ENCODE measurements at places on chromosomes 5 and 9. TPM values are rescaled to one million over a fixed set of nuclear protein-coding genes. Genes with fewer than 3 reads are reported as not detected.
A peak's percentile ranks its signal among the peaks of the same experiment; 100 is the strongest.

DNA sequence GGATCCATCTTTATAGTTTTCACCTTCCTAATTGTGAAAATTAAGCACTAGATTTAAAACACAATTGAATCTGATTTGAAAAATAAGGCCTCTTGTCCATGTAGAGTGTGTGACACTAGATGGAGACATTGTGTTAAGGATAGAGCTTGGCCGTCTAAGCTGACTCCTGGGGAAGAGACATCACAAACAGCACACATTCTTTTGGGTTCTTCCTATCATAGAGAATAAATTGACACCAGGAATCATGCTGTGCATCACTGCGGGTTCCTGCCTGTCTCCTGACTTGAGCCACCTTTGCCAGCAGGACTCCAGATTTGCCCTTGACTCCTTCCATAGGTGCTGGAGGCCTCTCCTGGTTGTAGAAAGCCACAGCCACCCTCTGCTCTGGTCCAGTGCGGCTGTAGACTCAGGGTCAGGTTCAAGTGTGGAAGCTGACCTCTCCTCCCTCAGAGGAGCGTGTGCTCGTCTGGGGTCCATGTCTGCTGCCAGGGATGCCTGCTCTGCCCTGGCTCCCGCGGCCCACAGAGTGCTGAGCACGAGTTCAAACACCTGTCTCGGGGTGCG, 11.2 kb downstream of the ROPN1L start:
- H3K4me3 ChIP-seq = no peak overlapping the region
- 0 out of 2 replicates have a peak overlapping the region, but pooled peaks have one; percentile 4 for H3K27ac ChIP-seq
- DNase-seq = no peak
- no peaks in the 10 kb centered on the region for H3K36me3 ChIP-seq
- peaks cover 42% of the 10 kb centered on the region for H3K4me1 ChIP-seq

DNA sequence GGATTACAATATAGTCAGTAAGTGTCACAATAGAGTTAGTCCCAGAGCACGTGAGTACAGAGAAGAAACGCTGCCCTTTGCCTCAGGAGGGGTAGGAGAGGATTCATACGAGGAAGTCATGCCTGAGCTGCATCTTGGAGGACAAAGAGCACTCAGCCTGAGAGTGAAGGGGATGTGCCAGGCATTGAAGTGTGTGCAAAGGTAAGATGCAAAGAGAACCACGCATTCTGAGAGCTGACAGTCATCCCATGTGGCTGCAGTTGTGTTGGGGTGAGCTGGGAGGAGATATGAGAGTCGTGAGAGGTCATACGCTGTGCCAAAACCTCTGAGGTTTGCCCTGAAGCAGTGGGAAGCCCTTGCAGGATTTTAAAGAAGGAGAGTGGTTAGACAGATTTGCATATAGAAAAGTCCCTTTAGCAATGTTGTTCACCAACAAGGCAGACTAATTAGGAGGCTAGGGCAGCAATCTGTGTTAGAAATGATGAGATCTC, 97.5 kb downstream of the PIP5K1B start:
- H3K27me3 ChIP-seq = no peaks in the 10 kb centered on the region
- H3K4me1 ChIP-seq = no peaks in the 10 kb centered on the region
- H3K4me3 ChIP-seq = no peak overlapping the region
- no peak overlapping the region for H3K27ac ChIP-seq

Gene ASPN
- not detected for total RNA-seq

- DNase-seq = no peak
- H3K27ac ChIP-seq = no peak overlapping the region
- no peaks in the 10 kb centered on the region for H3K36me3 ChIP-seq
- no peak overlapping the region for H3K4me3 ChIP-seq
- no peaks in the 10 kb centered on the region for H3K4me1 ChIP-seq
- no peaks in the 10 kb centered on the region for H3K27me3 ChIP-seq
These were observed 44.1 kb downstream of the C5orf15 start for GRCh38 chr5:133924221-133924920.

- H3K27me3 ChIP-seq = no peaks in the 10 kb centered on the region
- H3K4me1 ChIP-seq = no peaks in the 10 kb centered on the region
- H3K27ac ChIP-seq = no peak overlapping the region
- H3K36me3 ChIP-seq = no peaks in the 10 kb centered on the region
- no peak for DNase-seq
- no peak overlapping the region for H3K4me3 ChIP-seq
These were observed 132.4 kb upstream of the EPB41L4A start for GRCh38 chr5:112551419-112552032.

GRCh38 chr5:107543868-107544267, 126.9 kb downstream of the EFNA5 start:
- DNase-seq = no peak
- no peak overlapping the region for H3K4me3 ChIP-seq
- no peaks in the 10 kb centered on the region for H3K27me3 ChIP-seq
- no peaks in the 10 kb centered on the region for H3K36me3 ChIP-seq
- H3K4me1 ChIP-seq = peaks cover 13% of the 10 kb centered on the region
- H3K27ac ChIP-seq = no peak overlapping the region

DNA sequence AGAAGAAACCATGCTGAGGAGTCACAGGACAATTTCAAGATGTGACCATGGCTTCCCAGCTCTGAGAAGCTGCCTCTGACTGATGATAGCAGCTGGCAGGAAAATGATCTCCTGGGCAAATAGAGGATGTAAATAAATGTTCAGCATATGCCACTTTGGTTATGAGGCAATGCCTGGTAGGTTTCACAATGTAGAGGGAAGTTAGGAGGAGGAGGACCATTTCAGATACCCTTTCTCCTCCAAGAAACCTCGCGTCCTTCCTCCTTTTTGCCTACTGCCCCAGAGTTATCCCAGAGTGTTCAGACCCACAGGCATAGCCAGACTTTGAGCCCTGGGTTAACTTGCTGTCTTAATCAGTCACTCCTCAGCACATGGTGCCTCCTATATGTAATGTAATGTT, 541.6 kb upstream of the DAP start:
- H3K27me3 ChIP-seq = peaks cover 19% of the 10 kb centered on the region
- no peak overlapping the region for H3K27ac ChIP-seq
- no peak overlapping the region for H3K4me3 ChIP-seq
- no peaks in the 10 kb centered on the region for H3K36me3 ChIP-seq

Gene PCDHGA10
- 1.2 TPM for total RNA-seq

DNA sequence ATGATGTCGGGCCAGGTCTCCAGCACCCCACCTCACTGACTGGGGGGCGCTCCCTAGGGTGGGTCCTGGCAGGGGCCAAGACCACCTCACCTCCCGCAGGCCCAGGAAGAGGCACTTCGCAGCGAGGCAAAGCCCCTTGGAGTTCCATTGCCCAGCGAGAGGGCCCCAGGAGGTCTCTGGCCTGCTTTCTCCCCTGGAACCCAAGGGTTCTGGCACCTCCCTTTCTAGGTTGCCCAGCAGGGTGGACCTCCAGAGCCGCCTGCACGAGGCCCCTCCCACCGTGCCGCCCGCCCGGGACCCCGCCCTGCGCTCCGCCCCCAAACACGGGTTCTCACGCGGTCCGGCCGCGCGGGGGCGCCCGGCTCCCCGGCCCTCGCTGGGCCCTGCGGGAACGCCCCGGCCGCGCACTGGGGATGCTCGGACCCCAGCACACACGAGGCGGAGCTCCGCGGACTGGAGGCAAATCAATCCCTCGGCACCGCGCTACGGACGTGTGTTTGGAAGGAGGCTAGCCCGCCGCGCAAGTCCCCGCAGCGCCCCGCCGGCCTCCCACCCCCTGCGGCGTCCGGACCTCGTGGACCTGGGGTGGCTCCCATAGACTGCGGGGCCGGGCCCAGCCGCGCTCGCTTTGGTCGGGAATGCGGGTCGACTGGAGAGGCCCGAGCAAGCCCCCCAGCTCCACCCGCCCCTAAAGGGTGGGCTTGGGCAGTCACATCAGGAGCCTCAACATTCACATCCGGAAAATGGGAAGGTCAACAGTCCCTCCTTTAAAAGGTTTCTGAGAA, 99.5 kb upstream of the LMX1B start:
- no peak overlapping the region for H3K4me3 ChIP-seq
- H3K27me3 ChIP-seq = peaks cover 47% of the 10 kb centered on the region
- H3K4me1 ChIP-seq = peaks cover 14% of the 10 kb centered on the region
- no peak overlapping the region for H3K27ac ChIP-seq

Gene NR2F1
- 3.6 TPM for total RNA-seq

GRCh38 chr5:149203921-149204441, 62.7 kb downstream of the ABLIM3 start:
- peaks cover 62% of the 10 kb centered on the region for H3K4me1 ChIP-seq
- no peaks in the 10 kb centered on the region for H3K27me3 ChIP-seq
- peaks cover 67% of the 10 kb centered on the region for H3K36me3 ChIP-seq
- no peak overlapping the region for H3K4me3 ChIP-seq

Gene C5orf63
- total RNA-seq = 0.03 TPM

GRCh38 chr9:35729700-35730485, 2.1 kb downstream of the TLN1 start:
- H3K4me3 ChIP-seq = peak overlapping the region; percentile 26
- H3K4me1 ChIP-seq = peaks cover 53% of the 10 kb centered on the region
- H3K27ac ChIP-seq = peak overlapping the region; percentile 73
- H3K36me3 ChIP-seq = peaks cover 39% of the 10 kb centered on the region
- peak; percentile 68 for DNase-seq
- H3K27me3 ChIP-seq = no peaks in the 10 kb centered on the region

All from SJSA1 (cell line).